ENCODE measurements at places on chromosomes 1 and 21.

GRCh38 chr1:125085720-125086591, 3901.2 kb downstream of the SRGAP2C start:
- no peak for ATAC-seq

- no peak for ATAC-seq
Measured at GRCh38 chr1:68383092-68383491, 66.7 kb downstream of the RPE65 start.

- no peak for ATAC-seq
Measured at GRCh38 chr1:39675220-39675619, 3.3 kb upstream of the NT5C1A start.

- no peak for ATAC-seq
Measured at GRCh38 chr1:194908643-194909042, 1699.6 kb downstream of the KCNT2 start.

DNA sequence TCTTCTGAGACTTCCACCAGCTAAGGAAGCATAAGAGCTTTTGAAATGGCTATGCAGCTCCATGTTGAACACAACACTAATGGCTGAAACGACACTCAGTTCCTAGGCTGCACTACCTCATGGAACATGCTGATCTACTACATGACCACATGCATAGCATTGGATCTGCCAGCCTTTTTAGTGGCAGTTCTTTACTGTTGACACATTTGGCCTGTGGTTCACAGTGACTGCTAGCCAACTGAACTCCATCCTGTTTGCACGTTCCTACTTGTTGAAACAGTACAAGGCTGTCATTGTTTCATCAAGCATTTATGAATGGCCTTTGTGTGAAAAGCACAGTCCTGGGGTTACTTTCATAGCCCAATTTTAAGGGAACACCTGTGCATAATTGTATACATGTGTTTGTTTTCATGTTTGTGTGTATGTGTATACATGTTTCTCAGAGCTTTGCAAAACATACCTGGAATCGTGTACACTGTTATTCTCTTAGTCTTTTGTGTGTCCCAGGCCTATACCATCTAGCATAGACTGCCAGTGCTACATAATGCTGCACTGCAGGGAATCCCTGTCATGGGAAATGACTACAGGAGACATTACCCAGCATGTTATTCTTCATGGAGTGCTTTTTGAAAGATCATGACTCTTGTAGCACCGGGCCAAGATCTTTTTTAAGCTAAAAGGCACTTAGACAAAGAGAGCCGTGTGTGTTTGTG, 179.6 kb upstream of the ESRRG start:
- ATAC-seq = no peak

- peak; percentile 46 for ATAC-seq
Measured at GRCh38 chr1:101293461-101294051, 56.7 kb downstream of the S1PR1 start.

- ATAC-seq = peak; percentile 54
Measured at GRCh38 chr21:45138199-45139002, 64.0 kb downstream of the ADARB1 start.

Measured in activated CD4-positive, CD25-positive, alpha-beta regulatory T cell treated with anti-CD3 and anti-CD28 coated beads, Interleukin-2, amount 50 U/mL, for 24 hours (primary cell).